BJ (cell line): ENCODE measurements at places on chromosomes 7 and 10.
A peak's percentile ranks its signal among the peaks of the same experiment; 100 is the strongest.

DNA sequence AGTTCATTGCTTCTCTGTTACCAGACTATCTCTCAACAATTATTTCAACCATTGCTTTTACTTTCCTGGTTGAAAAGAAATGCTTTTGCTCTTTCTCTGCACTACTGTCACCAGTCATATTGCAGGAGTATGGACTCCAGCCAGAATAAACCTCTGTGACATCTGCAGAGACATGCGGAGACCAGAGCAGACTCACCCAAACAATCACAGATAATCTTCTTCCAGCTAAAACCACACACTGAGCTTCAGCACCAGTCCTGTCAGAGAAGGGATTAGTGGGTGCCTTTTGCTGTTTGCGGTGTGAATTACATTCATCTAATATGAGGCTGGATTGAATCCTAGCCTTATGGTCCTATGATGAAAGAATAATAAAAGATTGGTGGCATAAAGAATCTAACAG lies 258.6 kb downstream of the CNTNAP2 start:
- no peak for DNase-seq

- DNase-seq, result no peak
Observed at GRCh38 chr7:11935905-11936304, 103.9 kb upstream of the THSD7A start.

DNA sequence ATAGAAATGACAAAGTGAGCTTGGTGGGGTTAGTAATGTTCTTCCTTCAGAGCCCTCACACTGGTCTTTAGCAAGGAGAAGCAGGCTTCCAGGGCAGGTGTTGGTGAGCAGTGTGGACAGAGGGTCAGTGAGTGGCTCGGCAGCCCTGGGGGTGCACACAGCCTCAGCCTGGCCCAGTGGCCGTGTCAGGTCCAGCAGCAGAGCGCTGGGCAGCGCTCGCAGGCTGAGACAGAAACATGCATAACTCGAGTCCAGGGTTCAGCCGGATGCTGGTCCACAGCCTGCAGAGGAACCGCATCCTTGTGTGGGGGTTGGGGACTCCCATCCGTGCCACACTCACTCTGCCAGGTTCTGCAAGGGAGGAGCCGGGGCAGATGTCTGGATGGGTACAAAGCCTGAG lies 11.0 kb upstream of the ZNF853 start:
- no peak for DNase-seq

DNA sequence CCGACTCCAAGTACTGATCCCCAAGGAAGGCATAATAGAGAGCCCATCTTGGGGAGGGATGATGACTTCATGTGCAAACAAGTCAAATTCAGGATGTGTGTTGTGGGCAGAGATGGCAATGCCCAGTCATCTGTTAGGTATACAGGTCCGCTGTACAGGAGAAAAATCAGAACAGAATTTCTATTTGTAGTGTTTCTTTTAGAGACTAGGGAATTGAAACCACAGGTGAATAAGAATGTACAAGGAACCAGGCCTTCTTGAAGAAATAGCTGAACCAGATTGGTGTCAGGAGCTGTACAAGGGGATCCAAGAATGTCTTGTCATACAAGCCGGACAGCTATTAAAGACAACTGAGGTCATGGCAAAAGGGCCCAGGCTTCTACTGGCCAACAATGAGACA lies 147.9 kb downstream of the PFKFB3 start:
- DNase-seq, result no peak

DNA sequence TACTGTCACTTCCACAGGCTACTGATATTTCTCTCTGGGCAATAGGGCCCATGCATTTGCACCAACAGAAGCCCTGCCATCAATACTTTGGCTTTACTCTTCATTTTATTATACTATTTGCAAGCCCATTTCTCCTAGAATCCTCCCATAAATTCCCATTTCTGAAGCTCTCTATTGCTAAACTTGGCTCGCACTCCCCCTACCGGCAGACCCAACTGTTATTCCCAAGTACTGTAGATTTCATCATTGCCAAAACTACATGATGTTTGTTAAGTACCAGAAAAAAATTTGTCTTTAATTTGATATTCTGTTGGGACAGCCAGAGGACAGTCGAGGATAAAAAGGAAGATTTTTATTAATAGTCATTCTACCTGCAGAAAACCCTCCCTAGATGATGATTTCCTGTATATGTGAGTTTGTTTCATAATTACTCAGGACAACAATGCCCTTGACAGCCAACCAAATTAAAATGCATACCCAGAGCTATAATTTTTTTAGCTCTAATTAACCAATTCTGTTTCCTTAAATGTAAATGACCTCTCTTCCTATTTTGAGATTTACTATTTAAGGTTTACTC lies 298.6 kb downstream of the REEP3 start:
- DNase-seq, result peak; percentile 18

- DNase-seq, result no peak
Observed at GRCh38 chr10:22334414-22335172, 10.7 kb upstream of the SPAG6 start.

- no peak for DNase-seq
Observed at GRCh38 chr7:104980841-104981671, 32.9 kb upstream of the KMT2E start.

- DNase-seq, result no peak
Observed at GRCh38 chr10:51510231-51510630, 189.2 kb downstream of the CSTF2T start.

GRCh38 chr10:123912871-123913270 lies 21.3 kb upstream of the CPXM2 start:
- no peak for DNase-seq

- no peak for DNase-seq
Observed at GRCh38 chr7:158710651-158711102, 6.1 kb upstream of the NCAPG2 start.

DNA sequence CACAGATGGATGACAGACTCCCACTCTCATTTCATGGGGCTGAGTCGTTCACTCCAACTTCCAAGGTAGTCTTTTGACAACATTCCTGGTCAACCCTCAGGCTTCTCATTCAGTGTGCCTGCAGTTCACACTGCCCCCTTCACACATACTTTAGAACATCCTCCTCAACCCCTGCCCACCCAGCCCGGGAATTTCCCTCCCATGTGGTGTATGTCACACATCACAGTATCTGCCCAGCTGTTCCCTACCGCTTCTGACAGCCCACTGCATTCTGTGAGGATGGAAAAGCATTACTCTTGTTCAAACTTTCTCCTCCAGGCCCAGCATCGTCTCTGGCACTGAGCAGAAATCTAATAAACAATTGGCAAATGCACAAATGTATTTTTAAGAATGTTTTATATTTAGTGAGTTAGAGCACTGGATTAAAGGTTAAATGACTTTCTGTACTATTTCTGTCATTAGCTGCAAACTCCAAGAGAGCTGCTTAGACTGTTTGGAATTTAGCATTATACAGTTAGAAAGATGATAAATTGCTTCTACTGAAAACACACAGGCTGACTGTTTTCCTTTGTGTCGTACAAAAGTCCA lies 110.4 kb downstream of the SFMBT2 start:
- DNase-seq, result no peak

GRCh38 chr10:49749556-49750491 lies 12.3 kb downstream of the OGDHL start:
- DNase-seq, result no peak

DNA sequence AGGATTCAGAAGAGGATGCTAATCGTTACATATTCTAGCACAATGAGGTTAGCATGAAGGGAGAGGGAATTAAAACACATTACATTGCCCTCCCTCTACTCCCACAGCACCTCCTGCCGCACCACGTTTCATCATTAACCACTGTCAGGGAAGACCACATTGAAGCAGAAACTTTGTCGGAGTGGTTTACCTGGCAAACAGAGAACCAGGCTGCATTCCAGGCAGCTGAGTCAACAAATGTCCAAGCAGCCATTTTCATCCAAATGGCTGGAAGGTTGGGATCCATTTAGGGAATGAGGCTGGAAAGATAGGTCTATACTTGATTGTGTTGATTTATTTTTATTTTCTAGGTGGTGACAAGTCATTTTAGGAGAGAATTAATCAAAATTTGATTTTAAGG lies 273.6 kb downstream of the DYNC1I1 start:
- no peak for DNase-seq

- no peak for DNase-seq
Observed at GRCh38 chr10:49700997-49701396, 21.5 kb downstream of the C10orf53 start.

- no peak for DNase-seq
Observed at GRCh38 chr7:122369756-122370155, 65.2 kb upstream of the FEZF1 start.

DNA sequence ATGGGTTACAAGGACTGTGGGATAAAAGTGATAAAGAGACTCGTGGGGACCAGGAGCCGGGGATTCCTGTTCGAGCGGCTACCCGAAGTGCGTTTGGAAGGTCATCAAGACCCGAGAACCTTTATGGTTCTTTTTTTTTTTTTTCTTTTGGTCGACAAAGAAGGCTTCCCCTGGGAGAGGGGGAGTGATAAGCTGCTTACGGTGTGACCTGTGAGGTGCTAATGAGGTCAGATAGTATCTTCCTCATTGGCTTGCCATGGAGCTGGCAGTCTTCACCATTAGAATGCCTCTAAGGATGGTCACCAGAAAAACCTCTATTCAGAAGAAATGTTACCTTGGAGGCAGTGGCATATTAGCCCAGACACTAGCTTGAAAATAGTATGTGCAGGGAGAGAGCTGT lies 92.3 kb upstream of the STEAP4 start:
- DNase-seq, result no peak
